Foreskin fibroblast (primary cell): ENCODE measurements at places on chromosomes 2 and 18.

DNA sequence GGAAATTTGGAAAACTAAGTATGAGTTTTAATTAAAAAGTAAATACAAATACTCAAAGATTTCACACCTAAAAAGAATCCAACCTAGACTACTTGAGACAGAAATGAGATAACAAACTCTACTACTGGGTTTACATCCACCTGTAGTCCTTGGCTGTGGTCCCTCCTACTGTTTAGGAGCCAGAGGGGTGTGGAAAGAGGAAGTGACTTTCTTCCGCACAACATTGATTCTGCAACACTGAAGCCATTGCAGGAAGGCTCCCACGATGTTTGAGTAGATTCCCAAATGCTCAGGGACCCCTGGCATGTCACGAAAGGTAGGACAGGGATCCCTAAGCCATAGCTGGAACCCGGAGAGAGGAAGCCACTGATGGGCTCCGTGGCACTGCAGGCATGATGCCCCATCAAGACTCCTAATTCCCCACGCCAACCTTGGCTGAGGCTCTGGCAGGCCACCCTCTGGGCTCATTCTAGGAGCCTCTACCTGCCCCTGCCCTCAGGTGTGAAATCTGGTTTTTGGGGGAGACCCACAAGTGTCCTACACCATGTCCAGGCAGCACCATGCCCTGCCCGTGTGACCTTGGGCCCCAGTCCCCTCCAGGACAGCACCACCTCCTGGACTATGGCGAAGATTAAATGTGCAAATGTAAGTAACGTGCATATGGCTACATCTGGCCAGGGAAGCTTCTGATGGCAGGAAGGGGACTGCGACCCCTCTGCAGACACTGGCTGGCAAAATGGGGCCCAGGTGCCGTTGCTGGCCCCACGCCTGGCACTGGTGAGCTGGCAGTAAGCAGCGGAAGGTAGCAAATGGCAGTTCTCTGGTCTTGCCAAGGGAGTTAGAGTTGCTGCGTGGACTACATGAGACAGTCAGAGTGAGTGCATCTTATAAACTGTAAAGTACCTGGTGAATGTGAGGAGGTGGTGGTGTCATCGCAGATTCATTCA, 38.2 kb upstream of the MAL start:
- DNase-seq = no peak

DNA sequence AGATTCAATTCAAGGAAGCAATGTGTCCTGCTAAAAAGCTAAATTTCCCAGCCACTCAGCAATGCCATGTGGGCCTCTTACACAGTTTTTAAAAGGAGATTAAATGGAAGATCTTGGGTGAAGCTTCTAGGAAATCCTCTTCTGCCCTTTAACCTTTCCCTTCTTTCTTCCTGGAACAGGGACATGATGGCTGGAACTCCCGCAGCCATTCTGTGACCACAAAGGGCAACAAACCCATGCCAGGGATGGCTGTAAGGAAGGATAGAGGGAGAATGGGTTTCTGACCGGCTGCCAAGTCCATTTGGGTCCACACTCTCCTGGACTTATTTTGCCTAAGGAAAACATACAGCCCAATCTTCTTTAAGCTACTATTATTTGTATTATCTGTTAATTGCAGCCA, 52.6 kb upstream of the ASAP2 start:
- no peak for DNase-seq

DNA sequence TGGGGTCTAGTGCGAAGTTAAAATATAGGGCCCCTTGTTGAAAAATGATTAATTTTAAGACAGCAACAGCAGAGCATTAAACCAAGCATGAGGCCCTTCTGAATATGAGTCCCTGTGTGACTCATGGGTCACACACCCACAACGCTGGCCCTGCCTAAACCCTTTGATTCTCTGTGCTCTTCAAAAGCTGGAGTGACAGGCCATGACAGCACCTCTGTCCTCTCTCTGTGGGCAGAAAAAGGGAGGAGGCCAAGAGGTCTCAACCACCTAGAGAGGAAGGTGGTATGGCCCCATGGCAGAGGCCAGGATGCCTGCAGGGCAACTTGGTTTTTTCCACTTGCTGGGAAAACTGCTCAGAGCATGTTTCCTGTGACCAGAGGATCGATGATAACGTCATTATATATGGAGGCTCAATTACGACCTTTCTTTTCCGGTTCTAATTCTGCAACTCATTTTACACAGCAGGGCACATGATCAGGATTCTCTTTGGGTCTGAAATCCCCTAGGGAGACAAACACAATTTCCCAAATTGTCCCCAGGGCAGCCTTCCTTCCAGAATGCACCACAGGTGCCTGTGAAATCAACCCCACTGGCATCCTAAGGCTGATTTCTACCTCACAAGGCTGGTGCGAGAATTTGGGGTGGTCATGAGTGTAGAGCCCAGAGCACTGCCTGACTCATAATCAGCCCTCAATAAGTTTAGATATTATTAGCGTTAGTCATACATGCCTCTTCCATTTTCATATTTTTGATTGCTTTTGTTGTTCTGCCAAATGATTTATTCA, 102.0 kb upstream of the PPP1CB start:
- DNase-seq = peak; percentile 45

- no peak for DNase-seq
These were observed 50.7 kb downstream of the RMDN2 start for GRCh38 chr2:37975808-37976207.

DNA sequence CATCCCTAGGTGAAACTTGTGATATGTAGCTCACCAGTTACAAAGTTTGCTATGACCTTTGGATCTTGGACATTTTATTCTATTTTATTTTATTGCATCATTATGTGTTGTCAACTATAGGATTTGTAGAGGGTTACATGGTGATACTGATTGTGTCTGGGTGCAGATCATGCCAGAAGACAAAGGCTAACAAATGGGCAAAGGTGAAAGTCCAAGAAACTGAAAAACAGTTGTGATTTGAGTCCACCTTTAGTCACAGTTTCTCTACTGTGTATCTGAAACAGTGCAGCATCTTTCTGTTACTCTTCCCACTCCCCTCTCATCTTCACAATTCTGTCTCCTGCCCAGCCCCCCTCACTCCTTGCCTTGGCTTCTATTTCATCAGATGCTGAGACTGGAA, 111.9 kb upstream of the LYPD6 start:
- DNase-seq = no peak

DNA sequence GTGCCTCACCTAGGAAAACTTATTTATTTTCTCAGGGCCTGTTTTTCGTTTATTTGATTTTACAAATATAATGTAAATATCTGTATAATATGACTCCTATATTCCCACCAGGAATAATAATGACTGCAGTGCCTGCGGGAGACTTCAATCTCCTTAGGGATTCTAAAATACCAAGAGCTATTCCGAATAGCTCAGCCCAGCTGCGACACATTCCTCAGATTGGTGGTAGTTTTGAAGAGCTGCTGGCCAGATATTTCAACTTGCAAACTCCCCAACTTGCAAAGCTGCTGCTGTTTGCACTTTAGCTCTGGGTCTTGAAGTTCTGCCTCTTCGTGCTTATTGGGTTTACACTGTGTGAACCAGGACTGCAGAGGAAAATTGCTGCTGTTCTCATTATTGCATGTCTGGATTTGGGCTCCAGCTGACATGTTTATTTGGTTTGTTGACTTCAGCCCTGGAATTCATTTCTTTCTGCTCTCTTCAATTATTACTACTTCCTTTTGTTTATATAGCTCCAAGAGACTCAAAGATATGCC, 480.2 kb upstream of the CHST9 start:
- DNase-seq = no peak

DNA sequence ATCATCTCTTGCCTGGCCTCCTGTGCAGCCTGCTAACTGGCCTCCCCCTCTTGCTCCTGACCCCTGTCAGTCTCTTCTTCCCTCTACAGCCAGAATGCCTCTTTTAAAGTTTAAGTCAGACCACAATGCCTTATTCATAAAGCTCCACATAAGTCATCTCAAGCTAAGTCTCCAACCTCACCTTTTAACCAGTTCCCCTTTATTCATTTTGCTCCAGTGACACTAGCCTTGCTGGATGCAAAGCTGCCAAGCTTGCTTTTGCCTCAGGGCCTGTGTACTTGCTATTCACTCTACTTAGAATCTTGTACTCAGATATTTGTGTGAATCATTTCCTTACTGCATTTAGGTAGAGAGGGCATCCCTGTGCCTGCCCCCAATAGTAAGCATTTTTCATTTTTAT, 180.9 kb downstream of the PDE1A start:
- no peak for DNase-seq

DNA sequence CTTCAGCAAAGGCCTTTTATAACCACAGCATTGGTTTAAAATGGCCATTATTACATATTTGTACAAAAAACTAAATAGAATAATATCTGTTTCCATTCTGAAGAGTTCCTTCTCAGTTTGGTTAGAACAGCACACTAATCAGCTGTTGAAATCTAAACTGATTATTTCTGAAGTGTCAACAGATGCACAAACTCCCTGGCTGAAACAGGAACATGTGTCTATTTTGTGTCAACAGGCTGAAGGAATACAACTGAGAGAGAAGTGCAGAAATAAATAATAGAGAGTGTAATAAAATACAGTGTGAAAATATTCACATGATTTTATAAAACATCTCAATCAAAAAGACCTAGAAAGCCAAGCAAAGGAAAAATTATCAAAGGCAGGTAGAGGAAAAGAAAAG, 29.7 kb downstream of the IKZF2 start:
- no peak for DNase-seq

GRCh38 chr2:230327418-230328154, 593 bp downstream of the SP140L start:
- DNase-seq = no peak

GRCh38 chr18:9792565-9793245, 84.6 kb downstream of the RAB31 start:
- no peak for DNase-seq

GRCh38 chr18:13546638-13547037, 179.7 kb downstream of the FAM210A start:
- DNase-seq = no peak

GRCh38 chr2:65417509-65418085, 14.8 kb downstream of the SPRED2 start:
- DNase-seq = no peak

GRCh38 chr2:86185517-86186212, 9.6 kb downstream of the IMMT start:
- DNase-seq = no peak

GRCh38 chr2:171652416-171652785, 34.9 kb upstream of the DYNC1I2 start:
- DNase-seq = peak; percentile 17

DNA sequence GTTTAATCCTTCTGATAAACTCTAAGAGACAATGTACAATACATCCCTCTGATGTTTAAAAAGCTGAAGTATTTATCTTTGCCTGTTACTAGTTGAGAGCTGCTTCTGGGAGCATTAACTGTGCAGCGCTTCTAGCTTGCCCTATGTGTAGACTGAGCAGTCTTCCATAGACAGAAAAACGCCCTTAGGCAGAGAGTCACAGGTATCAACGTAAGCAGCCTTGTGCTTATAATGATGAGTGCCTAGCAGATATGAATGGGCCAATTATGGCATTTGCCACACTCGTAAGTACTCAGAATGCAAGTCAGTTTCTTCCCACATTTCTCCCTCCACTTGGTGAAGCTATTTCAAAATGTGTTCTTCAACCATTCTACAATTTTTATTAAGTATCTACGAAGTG, 731.1 kb upstream of the SLC8A1 start:
- no peak for DNase-seq

DNA sequence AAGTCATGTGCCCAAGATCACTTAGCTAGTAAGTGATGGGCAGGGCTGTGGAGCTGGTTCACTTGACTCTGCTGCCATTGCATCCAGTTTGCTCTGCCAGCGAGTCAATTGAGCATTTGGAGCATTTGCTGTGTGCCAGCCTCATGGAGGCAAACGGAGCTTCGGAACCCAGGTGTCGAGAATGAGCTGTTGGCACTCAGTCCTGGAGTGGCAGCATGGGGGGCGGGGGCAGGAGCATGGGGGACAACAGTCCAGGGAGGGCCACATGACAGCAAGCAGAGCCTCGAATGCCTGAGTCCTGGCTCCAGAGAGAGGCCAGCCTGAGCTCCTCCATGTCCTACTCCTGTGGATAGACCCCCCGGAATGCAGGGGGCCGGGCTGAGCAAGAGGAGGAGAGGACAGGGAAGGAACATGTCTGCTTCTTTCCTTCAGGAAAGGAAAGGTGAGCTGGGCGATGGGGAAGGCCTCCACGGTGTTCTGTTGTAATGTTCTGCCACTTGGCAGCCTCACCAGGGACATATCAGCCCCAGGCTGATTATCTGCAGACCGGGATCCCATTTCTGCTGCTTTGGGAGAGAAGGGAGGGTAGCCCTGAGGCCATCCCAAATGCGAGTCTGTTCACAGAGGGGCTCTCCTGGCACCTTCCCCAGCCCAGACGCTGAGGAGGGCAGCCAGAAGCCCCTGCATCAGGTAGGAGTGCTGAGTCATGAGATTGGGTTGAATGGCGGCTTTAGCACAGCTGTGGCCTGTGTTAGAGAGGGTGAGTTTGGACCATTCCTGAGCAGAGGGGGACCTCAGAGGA, 59.6 kb downstream of the HPCAL1 start:
- no peak for DNase-seq

- no peak for DNase-seq
These were observed 1.9 kb downstream of the MEX3C start for GRCh38 chr18:51195451-51196117.

GRCh38 chr18:3906116-3906750, 456.3 kb downstream of the TGIF1 start:
- no peak for DNase-seq

DNA sequence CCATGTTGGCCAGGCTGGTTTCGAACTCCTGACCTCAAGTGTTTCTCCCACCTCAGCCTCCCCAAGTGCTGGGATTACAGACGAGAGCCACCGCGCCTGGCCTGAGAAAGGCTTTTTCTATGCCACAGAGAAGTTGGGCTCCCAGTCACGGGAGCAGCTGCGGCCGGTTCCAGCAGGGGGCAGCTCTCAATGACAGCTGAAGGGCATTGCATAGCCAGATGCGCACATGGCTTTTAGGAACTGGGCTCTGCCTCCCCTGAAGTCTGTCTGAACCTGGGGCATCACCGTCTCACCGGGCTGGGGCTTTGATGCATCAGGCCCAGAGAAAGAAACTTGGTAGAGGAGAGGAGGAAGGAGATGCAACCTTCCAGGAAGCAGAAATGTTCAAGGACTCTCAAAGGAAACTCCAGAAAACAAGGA, 84.2 kb upstream of the LAPTM4A start:
- peak; percentile 89 for DNase-seq

DNA sequence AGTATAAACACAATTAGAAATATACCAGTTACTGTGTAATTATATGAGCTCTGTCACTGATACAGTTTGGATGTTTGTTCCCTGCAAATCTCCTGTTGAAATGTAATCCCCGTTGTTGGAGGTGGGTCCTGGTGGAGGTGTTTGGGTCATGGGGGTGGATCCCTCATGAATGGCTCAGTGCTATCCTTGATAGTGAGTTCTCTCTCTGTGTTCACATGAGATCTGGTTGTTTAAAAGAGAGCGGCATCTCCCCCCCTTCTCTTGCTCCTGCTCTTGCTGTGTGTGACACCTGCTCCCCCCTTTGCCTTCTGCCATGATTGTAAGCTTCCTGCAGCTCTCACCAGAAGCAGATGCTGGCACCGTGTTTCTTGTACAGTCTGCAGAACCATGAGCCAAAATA, 24.1 kb downstream of the MTX2 start:
- DNase-seq = no peak

GRCh38 chr2:7517088-7517487, 599.9 kb downstream of the RNF144A start:
- peak; percentile 62 for DNase-seq
